MCF 10A (cell line): ENCODE measurements at places on chromosomes 7 and 10. TPM values are rescaled to one million over a fixed set of nuclear protein-coding genes. Genes with fewer than 3 reads are reported as not detected.

MYL7 gene
- total RNA-seq, result not detected in 2 replicates

NRG3 gene
- not detected in 2 replicates for total RNA-seq

HELLS gene
- 12.1 and 31.4 TPM in 2 replicates for total RNA-seq

WDR11 gene
- total RNA-seq, result 49.2 and 61.0 TPM in 2 replicates

IL15RA gene
- 6.0 and 7.9 TPM in 2 replicates for total RNA-seq

GBX1 gene
- total RNA-seq, result not detected in 2 replicates

RADIL gene
- total RNA-seq, result not detected in 2 replicates

DRGX gene
- total RNA-seq, result not detected in 2 replicates

AKR1D1 gene
- not detected in 2 replicates for total RNA-seq

CHN2 gene
- total RNA-seq, result 5.1 and 8.0 TPM in 2 replicates
